Stimulated activated CD4-positive, alpha-beta T cell treated with anti-CD3 and anti-CD28 coated beads, Interleukin-15, amount 100 ng/mL, for 1 hour (primary cell): ENCODE measurements at places on chromosomes 12 and 14.

GRCh38 chr14:100644784-100645183, 57.6 kb upstream of the BEGAIN start:
- no peak for DNase-seq

DNA sequence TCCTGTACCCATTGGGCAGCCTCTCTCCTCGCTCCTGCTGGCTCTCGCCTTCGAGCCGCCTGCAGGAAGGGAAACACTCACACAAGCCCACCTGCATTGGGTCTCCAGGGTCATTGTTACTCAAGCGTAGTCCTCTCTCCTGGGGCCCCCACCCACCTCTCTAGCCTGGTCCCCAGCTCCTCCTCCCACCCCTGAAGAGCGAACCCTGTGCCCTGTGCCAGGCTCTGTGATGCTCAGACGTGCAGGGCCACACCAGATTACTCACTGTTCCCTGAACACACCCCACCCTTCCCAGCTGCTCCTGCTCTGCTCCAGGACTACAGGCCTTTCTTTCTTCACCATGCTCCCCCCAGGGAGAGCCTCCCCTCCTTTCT, 88.1 kb downstream of the NINJ2 start:
- DNase-seq = no peak

DNA sequence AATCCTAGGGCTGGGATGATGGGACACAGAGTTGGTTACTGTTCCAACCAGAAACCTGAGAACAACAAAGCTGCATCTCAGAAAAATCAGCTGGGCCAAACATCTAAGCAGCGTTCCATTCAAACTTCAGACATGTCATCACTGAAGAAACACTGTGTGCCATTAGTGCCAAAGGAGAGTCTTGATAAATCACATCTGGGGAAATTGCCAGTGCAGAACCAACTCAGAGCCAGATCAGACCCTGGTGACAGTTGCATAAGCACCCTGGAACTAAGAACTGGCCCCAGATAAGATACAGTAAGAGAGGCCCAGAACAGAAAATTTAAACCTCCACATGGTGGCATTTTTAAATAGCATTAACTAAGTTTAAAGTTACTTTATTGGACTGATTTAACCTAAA, 482.8 kb downstream of the PRKD1 start:
- DNase-seq = no peak

GRCh38 chr12:7303230-7303629, 642 bp upstream of the ACSM4 start:
- no peak for DNase-seq

- DNase-seq = no peak
Measured at GRCh38 chr14:61860294-61860918, 98.2 kb downstream of the SNAPC1 start.

DNA sequence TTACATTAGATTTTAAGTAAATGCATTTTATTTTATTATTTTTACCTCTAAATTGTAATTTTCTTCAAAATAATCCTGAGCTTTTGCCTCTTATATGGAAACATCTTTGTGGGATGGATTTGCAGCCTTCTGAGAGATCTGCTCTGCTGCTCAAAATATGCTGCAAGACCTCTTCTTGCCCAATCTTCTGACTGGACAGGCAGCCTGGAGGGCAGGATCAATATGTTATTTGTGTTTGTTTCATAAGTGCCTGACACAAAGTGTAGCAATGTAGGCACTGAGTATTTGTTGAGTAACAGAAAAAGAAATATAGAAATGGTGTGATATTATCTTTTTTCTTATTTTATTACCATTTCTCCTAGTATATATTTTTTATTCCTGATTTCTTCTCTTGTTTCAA, 1106.9 kb downstream of the TMTC2 start:
- DNase-seq = no peak

DNA sequence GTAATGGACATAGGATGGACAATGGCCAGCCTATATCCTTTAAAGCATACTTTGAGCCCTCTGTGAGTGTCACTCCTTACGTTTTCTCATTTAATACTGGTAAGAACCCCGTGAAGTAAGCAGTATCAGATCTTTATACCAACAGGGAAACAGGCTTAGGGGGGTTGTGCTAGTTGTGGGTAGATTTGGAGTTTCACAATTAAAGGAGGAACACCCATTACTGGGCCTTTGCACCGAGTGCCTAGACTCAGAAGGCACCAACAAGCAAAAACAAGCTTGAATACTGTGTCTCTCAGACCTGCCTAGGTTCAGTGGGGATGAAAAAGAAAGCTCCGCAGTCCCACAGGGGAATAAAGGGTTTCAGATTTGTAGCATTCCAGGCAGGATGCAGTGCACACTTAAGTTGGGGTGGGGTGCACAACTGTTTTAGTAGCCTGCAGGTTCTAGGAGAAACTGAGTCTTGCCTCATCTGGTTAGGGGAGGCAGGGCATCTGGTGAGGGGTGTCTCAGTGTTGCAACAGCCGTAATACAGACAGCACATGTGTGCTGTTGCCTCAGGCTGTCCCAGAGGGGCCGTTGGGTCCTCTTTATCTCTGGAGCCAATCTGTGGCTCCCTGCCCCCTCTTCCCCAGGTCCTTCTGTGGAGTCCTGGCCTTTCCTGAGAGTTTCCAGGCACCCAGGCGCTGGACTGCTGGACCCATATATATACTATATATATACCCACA, 51.2 kb downstream of the IRAK3 start:
- DNase-seq = no peak

DNA sequence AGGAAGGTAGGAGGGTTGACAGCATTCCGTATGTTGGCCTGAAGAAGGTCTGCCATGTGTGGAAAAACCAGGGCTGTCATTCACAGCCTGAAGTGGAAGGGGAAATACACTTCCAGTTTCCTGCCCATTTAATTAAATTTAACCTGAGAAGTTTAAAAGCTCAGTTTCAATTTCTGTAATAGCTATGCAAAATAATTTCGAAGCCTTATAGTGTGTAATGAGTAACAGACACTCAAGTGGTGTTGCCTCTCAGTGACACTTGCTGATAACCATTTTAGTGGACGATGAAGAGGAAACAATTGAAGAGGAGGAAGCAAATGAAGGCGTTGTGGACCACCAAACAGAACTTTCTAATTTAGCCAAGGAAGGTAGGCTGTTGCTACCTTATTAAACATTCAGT, 44.8 kb downstream of the EP400 start:
- DNase-seq = no peak

- DNase-seq = no peak
Measured at GRCh38 chr12:16331998-16332397, 15.4 kb upstream of the MGST1 start.

- DNase-seq = no peak
Measured at GRCh38 chr12:53200107-53200457, 7.0 kb downstream of the ITGB7 start.

GRCh38 chr12:27534765-27535161, 10.8 kb downstream of the PPFIBP1 start:
- DNase-seq = no peak

GRCh38 chr14:49972131-49972671, 79.3 kb downstream of the ARF6 start:
- DNase-seq = no peak

GRCh38 chr12:47328831-47329545, 249.2 kb upstream of the AMIGO2 start:
- no peak for DNase-seq

DNA sequence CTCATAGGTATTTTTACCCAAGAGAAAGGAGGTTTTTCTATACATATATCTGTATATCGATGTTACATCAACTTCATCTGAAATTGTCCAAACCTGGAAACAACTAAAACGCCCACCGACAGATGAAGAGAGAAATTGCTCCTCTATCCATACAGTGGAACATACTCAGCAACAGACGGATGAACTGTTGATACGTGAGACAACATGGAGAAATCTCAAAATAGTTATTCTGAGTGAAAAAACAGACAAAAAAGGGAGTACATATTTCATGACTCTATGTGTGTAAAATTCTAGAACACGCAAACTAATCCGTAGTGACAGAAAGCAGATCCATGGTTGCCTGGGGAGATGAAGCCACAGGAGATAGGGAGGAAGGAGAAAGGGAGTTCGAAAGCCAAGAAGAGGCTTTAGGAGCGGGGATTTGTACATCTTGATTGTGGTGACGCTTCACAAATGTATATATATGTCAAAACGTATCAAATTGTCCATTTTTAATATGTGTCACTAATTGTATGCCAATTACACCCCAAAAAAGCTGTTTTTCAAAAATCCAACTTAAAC, 37.6 kb upstream of the C14orf180 start:
- no peak for DNase-seq

GRCh38 chr12:42446761-42447160, 120.8 kb downstream of the PPHLN1 start:
- DNase-seq = no peak

DNA sequence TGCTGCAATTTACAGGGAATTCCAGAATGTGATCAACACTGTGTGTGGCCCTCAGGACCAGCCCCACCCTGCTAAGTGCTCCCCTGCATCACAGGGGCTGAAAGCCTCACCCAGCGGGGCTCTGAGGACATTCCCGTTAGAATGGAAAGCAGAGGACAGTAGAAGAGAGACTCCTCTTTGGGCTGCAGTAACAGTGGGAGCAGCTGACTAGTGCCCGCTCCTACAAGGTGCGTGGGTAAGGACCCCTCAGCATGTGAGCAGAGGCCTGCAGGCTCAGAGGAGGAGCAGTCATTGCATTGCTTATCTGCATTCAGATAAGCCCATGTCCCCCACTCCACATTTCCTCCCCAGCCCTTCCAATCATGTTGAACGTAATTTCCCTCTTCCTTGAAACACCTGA, 120.1 kb downstream of the ITPR2 start:
- no peak for DNase-seq
